ENCODE measurements at places on chromosomes 12 and 14. TPM values are rescaled to one million over a fixed set of nuclear protein-coding genes. Genes with fewer than 3 reads are reported as not detected.

- no peak for DNase-seq
- no peaks in the 10 kb centered on the region for H3K4me1 ChIP-seq
- H3K4me3 ChIP-seq: no peak overlapping the region
- H3K27ac ChIP-seq: no peak overlapping the region
These were observed 87.7 kb downstream of the GPR135 start for GRCh38 chr14:59377491-59377890.

- H3K27me3 ChIP-seq: no peaks in the 10 kb centered on the region
- no peaks in the 10 kb centered on the region for H3K36me3 ChIP-seq
- no peak overlapping the region for H3K27ac ChIP-seq
These were observed 910.0 kb downstream of the TMEM121 start for GRCh38 chr14:106436310-106436905.

DNA sequence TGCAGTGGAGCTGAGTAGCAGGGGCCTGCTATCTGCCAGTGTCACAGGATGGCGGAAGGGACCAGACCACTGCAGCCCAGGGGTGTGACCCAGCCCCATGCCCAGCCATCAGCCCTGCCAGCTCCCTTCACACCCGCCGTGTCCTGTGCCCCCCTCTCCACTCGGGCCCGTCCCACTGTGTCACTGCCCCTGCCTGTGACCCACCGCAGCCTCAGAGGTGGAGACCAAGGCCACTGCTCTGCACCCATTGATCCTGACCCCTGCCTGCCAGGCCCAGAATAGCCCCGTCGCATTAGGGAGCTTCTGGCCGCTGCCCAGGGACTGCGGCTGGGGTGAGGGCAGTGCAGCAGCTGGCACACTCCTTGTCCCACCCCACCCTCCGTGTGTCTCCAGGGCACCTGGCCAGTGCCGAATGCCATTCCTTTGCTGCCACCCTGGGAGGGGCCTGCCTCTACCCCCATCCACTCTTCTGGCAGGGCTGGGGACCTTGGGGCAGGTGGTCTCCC, 2.1 kb upstream of the CRIP2 start:
- H3K27me3 ChIP-seq: peaks cover 48% of the 10 kb centered on the region
- H3K4me3 ChIP-seq: no peak overlapping the region
- peaks cover 24% of the 10 kb centered on the region for H3K4me1 ChIP-seq
- peaks cover 10% of the 10 kb centered on the region for H3K36me3 ChIP-seq

DNA sequence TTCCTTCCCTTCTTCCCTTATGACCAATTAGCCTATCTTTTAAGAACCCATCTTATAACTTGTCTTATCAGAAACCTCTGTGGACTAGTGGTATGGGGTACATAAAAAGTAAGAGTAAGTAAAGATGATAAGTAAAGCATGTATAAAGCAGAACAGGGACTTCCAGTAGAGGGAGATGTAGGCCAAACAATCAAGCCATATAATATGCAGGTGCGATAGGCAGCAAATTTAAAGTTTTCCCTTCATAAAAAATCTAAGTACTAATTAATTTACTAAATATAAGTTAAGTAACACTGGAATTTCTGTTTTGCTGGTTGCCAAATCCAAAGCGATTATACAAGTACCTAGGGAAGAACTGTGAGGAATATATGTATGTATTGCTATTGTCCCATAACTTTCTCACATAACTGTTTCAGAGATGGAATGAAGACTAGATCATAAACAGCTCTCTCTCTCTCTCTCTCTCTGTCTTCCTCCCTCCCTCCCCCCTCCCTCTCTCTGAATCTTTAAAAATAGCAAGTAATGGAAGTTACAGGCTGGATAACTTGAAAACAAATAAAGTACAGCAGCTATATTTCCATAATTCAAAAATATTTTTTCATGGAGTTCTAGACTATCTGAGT, 25.7 kb downstream of the METTL25 start:
- no peaks in the 10 kb centered on the region for H3K27me3 ChIP-seq
- no peak overlapping the region for H3K27ac ChIP-seq
- no peak overlapping the region for H3K4me3 ChIP-seq
- DNase-seq: no peak

- no peaks in the 10 kb centered on the region for H3K27me3 ChIP-seq
- no peak for DNase-seq
- H3K36me3 ChIP-seq: no peaks in the 10 kb centered on the region
- no peak overlapping the region for H3K4me3 ChIP-seq
These were observed 716.4 kb downstream of the FSCB start for GRCh38 chr14:43790681-43791080.

- H3K36me3 ChIP-seq: no peaks in the 10 kb centered on the region
- no peak overlapping the region for H3K4me3 ChIP-seq
- peaks cover 9% of the 10 kb centered on the region for H3K4me1 ChIP-seq
- no peak overlapping the region for H3K27ac ChIP-seq
- DNase-seq: no peak
These were observed 233.3 kb upstream of the SFSWAP start for GRCh38 chr12:131477613-131478012.

DNA sequence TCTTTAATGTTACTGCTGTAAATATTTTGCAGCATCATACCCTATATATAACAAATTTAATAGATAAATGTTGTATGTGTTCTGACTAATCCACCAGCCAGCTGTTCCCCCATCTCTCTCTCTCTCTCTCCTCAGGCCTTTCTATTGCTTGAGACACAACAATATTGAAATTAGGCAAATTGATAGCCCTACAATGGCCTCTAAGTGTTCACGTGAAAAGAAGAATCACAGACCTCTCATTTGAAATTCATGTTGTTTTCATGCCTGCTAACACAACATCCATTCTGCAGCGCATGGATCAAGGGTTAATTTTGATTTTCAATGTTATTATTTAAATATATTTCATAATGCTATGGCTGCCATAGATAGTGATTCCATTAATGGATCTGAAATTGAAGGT, 1.8 kb upstream of the FSCB start:
- H3K4me3 ChIP-seq: no peak overlapping the region
- no peaks in the 10 kb centered on the region for H3K36me3 ChIP-seq
- no peaks in the 10 kb centered on the region for H3K27me3 ChIP-seq
- no peak overlapping the region for H3K27ac ChIP-seq
- H3K4me1 ChIP-seq: no peaks in the 10 kb centered on the region
- no peak for DNase-seq

DNA sequence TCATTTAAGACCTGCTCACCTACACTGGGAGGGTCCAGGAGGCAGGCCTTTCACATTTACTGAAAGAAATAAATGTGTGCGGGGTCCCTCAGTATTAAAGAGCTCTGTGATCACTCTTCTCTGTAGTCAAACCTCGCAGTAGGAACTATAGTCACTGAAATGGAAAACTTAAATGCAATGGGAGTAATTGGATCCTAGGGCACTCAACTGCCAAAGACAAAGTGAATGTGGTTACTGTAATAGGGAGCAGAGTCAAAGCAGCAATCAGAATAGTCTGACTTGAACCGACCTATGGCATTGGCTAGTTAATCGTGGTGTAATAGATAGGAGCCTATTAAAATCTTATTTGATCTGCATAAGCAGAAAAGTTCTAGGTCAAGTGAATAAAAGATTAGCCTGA, 26.6 kb upstream of the DYRK2 start:
- DNase-seq: no peak
- H3K36me3 ChIP-seq: no peaks in the 10 kb centered on the region
- no peak overlapping the region for H3K27ac ChIP-seq
- no peak overlapping the region for H3K4me3 ChIP-seq

DNA sequence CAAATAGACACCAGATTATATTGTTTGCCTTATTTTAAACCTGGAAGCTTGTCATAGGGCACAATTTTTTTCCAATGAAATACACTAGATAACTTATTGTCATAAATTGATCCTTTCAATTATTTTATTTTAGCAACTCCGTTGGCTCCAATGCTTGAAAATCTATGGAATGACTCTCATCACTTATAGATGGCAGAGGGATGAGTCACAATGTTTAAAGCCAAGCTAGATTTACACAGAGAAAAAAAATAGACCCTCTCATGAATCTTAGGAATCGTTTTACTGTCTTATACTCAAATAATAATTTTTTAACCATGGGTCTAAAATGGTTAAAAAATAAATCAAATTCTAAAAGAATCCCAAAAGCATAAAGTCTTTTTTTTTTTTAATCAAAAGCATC, 1276.6 kb upstream of the FLRT2 start:
- no peaks in the 10 kb centered on the region for H3K4me1 ChIP-seq
- DNase-seq: no peak
- no peak overlapping the region for H3K4me3 ChIP-seq

DNA sequence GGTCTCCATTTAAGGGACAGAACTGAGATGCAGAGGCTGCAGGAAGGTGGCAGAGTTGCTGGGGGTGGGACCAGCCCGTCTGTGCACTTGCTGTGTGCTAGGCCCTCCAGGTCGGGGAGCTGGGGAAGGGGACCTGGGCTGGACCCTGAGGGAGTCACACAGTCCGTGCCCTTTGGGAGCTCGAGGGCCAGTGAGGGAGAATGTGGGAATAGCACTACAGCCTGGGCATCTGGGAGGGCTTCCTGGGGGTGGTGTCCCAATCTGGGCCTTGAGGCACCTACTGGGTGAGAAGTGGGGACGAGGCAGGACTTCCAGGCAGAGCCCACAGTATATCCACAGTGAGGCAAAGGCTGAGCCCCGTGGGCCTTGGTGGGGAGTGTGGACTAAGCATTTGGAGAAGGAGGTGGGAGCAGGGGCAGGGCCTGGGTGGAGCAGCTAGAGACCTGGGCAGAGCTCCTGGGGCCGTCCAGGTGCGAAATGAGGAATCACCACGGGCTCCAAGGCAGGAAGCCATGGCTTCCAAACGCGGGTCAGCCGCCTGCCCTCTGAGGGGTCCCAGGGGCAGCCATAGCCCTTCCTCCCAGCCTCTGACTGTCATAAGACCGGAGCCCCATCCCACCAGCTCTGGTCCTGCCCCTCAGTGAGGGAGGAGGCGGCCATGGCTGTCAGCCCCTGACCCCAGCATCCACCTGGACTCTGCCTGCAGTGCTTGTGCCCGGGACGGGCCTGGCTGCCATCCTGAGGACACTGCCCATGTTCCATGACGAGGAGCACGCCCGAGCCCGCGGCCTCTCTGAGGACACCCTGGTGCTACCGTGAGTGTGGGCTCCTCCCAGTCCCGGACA, 6.6 kb downstream of the ASPG start:
- H3K36me3 ChIP-seq: no peaks in the 10 kb centered on the region
- DNase-seq: no peak
- H3K27ac ChIP-seq: no peak overlapping the region
- H3K4me3 ChIP-seq: no peak overlapping the region

The GALNT6 gene
- total RNA-seq: 5.3 TPM

The SERPINA3 gene
- total RNA-seq: not detected

The GZMB gene
- 3.5 TPM for total RNA-seq

The CYP46A1 gene
- 0.39 TPM for total RNA-seq

The TPPP2 gene
- not detected for total RNA-seq

The ZC2HC1C gene
- 1.3 TPM for total RNA-seq

The HOXC4 gene
- total RNA-seq: 0.36 TPM

The SNW1 gene
- total RNA-seq: 84.7 TPM

The BMP4 gene
- total RNA-seq: 0.36 TPM

The ERP27 gene
- 14.7 TPM for total RNA-seq

The ATP2B1 gene
- total RNA-seq: 104 TPM

The CCDC59 gene
- 47.3 TPM for total RNA-seq

The WIF1 gene
- total RNA-seq: not detected

The CLEC7A gene
- total RNA-seq: 0.49 TPM

Measured in T-cell (primary cell).